ENCODE measurements at places on chromosomes 7 and 10. TPM values are rescaled to one million over a fixed set of nuclear protein-coding genes. Genes with fewer than 3 reads are reported as not detected.

DNA sequence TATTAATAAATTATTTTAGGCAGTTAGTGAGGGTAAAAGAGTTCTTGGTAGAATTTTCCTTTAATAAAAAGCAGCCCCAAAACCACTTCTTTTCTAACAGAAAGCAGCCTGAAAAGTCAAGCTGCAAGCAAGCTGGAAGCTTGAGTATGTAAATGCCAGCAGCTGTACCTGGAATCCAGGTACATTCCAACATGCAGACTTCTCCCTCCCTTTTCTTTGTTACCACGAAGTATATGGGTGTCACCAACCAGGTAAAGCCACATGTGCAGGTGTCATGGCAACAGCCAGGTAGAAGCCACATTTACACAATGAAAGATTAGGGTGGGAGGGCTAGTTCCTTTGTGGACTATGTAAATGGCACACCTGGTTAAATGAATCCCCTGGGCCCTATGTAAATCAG lies 114.6 kb downstream of the EPC1 start:
- no peak overlapping the region for H3K4me3 ChIP-seq
- no peak overlapping the region for H3K27ac ChIP-seq
- DNase-seq = no peak
- no peaks in the 10 kb centered on the region for H3K27me3 ChIP-seq

DNA sequence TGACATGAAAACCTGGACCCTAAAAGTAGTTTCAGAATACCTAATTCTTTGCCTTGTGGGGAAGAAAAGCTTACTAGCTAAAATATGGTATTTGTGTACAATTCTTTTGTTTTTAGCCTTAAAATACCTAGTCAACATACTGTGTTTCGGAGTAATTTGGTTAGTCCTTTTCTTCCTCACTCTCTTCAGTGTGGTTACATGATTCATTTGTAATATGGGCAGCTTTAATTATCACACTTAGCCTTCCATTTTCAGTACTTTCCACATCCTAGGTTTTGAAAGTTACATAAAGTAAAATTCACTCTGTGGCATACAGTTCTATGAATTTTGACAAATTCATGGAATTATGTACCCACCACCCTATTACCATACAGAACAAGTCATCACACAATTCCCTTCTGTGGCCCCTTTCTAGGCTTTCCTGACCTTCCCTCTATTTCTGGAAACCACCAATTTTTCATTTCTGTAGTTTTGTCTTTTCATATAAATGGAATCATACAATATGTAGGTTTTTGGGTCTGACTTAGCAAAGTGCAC lies 96.2 kb downstream of the EMX2 start:
- DNase-seq = no peak
- no peaks in the 10 kb centered on the region for H3K4me1 ChIP-seq
- H3K36me3 ChIP-seq = no peaks in the 10 kb centered on the region
- no peaks in the 10 kb centered on the region for H3K27me3 ChIP-seq
- no peak overlapping the region for H3K4me3 ChIP-seq

GRCh38 chr10:73413108-73413527 lies 740 bp downstream of the ANXA7 start:
- no peaks in the 10 kb centered on the region for H3K27me3 ChIP-seq
- H3K36me3 ChIP-seq = no peaks in the 10 kb centered on the region
- no peak for DNase-seq
- no peaks in the 10 kb centered on the region for H3K4me1 ChIP-seq
- H3K4me3 ChIP-seq = peak overlapping the region; percentile 70

DNA sequence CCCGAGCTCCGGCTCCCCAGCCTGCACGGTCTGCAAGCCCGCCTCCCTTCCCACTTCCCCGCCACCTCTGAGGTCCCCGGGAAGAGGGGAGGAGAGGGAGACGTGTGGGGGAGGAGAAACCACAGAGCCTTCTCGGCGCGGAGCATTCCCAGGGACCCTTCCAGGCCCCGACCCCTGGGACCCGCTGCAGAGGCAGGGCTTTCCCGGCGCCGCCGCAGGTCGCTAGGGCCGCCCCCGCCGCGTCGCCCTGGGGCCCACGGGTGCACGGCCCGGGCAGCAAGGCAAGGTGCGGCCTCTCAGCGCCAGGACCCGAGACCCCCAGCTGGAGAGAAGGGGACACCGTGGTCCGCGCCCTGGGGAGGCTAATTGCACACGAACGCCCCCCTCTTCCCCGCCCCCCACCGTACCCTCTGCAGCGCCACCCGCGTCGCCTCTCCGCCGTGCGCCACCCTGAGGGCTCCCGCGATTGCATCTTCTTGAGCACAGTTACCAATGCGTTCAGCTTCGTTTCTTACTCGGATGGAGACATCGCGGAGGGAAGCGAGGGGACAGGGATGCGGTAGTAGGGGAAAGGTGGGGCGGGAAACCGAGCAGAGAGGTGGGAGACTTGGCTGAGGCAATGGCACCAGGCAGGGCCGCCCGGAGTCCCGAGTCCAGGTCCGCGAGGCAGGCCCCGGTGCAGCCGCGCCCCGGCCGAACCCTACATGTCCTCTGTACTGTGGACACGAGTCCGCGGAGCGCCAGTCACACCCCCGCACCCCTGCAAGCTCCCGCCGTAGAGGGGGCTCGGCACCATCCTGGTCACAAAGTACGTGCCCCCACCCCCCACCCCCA lies 28.9 kb downstream of the SKIDA1 start:
- peak overlapping the region; percentile 66 for H3K27ac ChIP-seq
- H3K27me3 ChIP-seq = no peaks in the 10 kb centered on the region
- no peaks in the 10 kb centered on the region for H3K4me1 ChIP-seq
- peak overlapping the region; percentile 85 for H3K4me3 ChIP-seq

Gene TMEM270
- total RNA-seq = not detected

Measured in right lobe of liver (tissue), 6 donors.